Osteocyte (in vitro differentiated cells): ENCODE measurements at places on chromosomes 16 and 17. TPM values are rescaled to one million over a fixed set of nuclear protein-coding genes. Genes with fewer than 3 reads are reported as not detected.

- H3K36me3 ChIP-seq, result no peaks in the 10 kb centered on the region
- no peak overlapping the region for H3K4me3 ChIP-seq
- H3K27me3 ChIP-seq, result no peaks in the 10 kb centered on the region
- DNase-seq, result no peak
Observed at GRCh38 chr17:40936976-40937375, 470 bp downstream of the KRT23 start.

DNA sequence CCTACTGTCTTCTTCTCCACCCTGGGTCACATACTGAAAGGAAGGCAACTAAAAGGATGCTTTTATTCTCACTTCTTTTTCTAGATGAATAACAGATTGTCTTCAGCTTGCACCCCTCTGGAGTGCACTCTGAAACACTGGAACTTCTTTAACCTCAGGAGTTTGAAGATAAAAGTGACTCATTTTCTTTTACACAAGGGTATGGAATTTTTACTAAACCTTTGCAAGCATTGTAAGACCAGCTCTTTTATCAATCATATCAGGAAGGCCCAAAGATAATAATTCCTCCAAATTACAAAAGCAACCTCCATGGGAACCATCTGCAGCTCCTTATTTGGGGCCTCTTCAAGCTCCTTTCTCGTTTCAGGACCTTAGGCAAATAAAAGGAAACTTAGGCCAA lies 193.5 kb upstream of the KIF2B start:
- no peak overlapping the region for H3K27ac ChIP-seq
- H3K36me3 ChIP-seq, result no peaks in the 10 kb centered on the region
- DNase-seq, result no peak
- no peaks in the 10 kb centered on the region for H3K27me3 ChIP-seq

PDE6G gene
- total RNA-seq, result 0.83 and 0.84 TPM in 2 replicates

CLN3 gene
- 39.4 and 50.7 TPM in 2 replicates for total RNA-seq

DNA sequence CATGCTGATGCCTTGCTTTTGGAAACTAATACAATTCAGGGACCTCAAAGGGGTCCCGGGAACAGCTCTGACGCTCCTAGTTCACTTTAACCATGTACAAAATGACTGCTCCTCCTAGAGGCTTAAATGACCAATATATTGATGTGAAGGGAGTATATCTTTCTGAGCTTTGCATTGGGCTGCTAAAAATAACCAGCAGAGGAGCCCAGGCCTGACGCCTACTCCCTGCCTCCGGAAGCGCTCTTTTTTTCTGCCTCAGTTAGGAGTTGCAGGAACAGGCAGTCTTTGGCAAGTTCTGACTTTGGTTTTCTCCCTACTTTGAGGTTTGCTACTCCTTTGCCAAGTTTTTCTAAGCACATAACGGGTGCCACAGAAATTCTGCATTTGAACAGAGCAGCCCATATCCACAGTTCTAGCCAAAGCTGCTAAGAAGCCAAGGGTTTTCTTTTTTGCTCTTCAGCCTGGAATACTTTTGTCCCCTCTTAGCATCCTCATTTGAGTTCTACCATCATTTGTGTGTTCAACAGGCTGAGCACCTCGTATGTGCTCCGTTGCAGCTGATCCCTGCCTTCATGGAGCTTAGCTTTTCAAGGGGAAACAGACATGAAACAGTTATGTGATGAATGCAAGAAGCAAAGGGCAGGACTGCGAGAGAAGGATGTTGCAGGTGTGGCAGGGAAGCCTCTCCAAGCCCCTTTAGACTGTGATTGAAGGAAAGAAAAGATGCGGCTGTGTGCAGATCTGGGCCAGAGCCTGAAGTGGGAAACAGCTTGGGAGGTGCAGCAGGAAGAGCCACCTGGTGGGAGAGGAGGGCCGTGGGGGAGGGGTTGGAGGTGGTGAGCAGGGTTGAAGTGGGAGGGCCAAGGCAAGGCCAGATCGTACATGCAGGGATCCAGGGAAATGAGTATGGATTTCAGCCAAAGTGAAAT lies 2.8 kb upstream of the NAGPA start:
- H3K4me1 ChIP-seq, result peaks cover 17% of the 10 kb centered on the region
- peaks cover 8% of the 10 kb centered on the region for H3K27me3 ChIP-seq
- no peaks in the 10 kb centered on the region for H3K36me3 ChIP-seq
- no peak overlapping the region for H3K27ac ChIP-seq
- no peak overlapping the region for H3K4me3 ChIP-seq

KRT24 gene
- not detected in 2 replicates for total RNA-seq
